ENCODE measurements at places on chromosomes 11 and 22.

DNA sequence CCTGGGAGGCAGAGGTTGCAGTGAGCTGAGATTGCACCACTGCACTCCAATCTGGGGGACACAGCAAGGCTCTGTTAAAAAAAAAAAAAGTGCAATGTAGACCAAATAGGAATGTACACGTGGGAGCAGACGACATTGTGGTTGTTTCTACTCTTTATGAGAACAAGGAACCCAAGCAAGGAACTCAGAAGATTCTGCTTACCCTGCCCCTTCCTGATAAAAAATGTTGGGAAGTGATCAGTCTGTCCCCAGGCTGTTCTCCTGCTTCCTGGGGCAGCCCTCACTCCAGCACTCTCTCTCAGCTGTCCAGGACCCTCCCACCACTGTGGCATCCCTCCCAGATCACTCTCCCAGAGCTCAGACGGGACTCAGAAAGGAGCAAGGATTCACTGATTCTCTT is 31.8 kb downstream of the SLCO2B1 start:
- no peak for DNase-seq

DNA sequence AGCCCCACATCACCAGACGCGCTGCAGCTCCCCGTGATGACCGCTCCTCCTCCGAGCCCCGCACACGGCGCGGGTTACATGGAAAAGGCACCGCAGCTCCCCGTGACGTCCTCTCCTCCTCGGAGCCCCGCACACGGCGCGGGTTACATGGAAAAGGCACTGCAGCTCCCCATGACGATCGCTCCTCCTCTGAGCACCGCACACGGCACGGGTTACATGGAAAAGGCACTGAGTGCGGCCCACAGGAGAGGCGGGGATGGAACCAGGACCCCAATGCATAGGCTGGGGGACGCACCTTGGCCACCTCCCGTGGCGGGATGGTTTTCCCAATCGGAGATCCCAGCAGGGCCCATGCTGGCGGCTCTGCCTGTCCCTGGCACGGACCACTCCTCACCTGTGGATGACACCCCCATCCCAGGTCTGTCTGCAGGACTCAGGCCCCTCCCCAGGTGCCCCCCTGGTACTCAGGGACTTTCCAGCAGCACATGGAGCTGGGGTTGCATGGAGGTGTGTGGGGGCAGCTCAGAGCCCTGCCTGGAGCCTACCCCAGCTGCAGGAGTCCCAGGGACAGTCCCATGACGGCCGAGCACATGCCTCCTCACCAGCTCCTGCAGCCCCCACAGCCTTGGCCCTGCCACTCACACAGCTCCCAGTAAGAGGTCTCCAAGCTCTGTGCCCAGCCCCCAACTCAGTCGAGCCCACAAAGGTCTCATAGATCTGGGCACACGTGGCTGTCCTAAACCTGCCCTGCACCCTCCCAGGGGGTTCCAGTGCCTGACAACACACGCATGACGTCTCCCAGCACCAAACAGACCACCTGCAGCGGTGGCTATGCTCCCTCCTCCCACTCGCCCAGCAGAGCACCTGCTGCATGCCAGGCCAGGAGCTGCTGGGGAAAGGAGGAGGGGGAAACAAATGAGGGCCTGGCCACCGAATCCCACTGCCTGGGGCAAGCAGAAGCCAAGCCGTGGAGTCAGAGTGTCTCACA is 166.6 kb downstream of the BRD1 start:
- DNase-seq, result no peak

GRCh38 chr22:46367707-46368191 is 32.2 kb downstream of the TRMU start:
- peak; percentile 39 for DNase-seq

- no peak for DNase-seq
Observed at GRCh38 chr11:97087419-97087818, 697.6 kb downstream of the JRKL start.
